CD4-positive, alpha-beta memory T cell (primary cell): ENCODE measurements at places on chromosomes 4 and X. TPM values are rescaled to one million over a fixed set of nuclear protein-coding genes. Genes with fewer than 3 reads are reported as not detected.

PPP3CA gene
- polyA plus RNA-seq = 7.4 TPM

ZCCHC12 gene
- polyA plus RNA-seq = not detected

XPNPEP2 gene
- polyA plus RNA-seq = 0.48 TPM

TMPRSS11A gene
- polyA plus RNA-seq = not detected

PCYT1B gene
- polyA plus RNA-seq = not detected

STARD8 gene
- polyA plus RNA-seq = not detected

PPEF2 gene
- polyA plus RNA-seq = not detected

SLC34A2 gene
- polyA plus RNA-seq = not detected

SPATA18 gene
- not detected for polyA plus RNA-seq

SYP gene
- polyA plus RNA-seq = 0.32 TPM

WNK3 gene
- polyA plus RNA-seq = 0.13 TPM

CCSER1 gene
- polyA plus RNA-seq = not detected

CPLX1 gene
- polyA plus RNA-seq = not detected

SHROOM3 gene
- polyA plus RNA-seq = not detected

PCDH7 gene
- polyA plus RNA-seq = not detected
